ENCODE measurements at places on chromosomes 7 and 10.
A peak's percentile ranks its signal among the peaks of the same experiment; 100 is the strongest.

DNA sequence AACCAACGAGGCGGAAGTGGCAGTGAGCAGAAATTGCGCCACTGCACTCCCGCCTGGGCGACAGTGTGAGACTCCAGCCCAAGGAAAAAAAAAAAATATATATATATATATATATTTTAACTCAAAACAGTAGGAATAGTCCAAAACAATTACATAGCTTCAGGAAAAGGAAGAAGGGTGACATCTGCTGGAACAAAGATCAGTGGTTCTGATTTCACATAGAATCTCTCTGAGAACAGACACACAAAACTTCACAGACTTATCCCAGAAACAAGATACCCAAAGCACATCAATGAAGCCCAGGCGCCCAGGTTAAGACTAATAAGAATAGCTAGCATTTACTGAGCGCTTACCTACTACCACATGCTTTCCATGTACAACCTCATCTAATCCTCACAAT, 45.0 kb downstream of the DNMBP start:
- no peak for DNase-seq

GRCh38 chr7:265998-266850, 23.7 kb upstream of the FOXL3 start:
- no peak for DNase-seq

GRCh38 chr7:156397249-156397648, 243.3 kb upstream of the RNF32 start:
- DNase-seq = no peak

GRCh38 chr7:12210179-12211053, 678 bp upstream of the TMEM106B start:
- no peak for DNase-seq

DNA sequence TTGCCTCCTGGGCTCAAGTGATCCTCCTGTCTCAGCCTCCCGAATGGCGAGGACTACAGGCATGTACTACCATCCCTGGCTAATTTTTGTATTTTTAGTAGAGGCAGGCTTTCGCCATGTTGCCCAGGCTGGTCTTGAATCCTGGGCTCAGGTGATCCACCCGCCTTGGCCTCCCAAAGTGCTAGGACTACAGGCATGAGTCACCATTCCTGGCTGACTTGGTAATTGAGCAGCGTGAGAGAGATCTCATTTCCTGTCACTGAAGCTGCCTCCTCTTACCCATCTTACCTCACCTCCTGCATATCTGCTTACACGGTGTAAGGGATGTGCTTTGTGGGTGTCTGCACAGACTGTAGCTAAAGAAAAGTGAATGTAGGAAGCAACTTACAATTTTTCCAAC, 9.7 kb downstream of the IFIT3 start:
- peak; percentile 58 for DNase-seq

GRCh38 chr7:100367251-100367620, 6.1 kb upstream of the PILRA start:
- DNase-seq = no peak

DNA sequence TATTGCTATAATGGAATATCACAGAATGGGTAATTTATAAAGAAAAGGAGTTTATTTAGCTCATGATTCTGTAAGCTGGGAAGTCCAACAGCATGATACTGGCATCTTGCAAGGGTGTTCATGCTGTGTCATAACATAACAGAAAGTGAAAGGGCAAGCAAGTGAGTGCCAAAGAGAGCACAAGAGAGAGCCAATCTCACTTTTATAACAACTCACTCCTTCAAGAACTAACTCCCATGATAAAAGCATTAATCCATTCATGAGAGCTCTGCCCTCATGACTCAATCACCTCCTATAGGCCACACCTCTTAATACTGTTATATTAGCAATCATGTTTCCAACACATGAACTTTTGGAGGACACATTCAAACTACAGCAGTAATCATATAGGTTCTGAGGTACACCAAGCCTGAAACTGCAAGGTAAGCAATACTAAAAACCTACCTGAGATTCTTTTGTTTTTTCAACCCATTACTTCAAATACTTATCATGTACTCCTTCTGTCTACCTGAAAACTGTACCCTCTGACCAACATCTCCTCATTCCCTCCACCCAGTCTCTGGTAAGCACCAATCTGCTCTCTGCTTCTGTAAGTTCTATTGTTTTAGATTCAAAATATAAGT, 219.7 kb downstream of the MTERF1 start:
- DNase-seq = no peak

DNA sequence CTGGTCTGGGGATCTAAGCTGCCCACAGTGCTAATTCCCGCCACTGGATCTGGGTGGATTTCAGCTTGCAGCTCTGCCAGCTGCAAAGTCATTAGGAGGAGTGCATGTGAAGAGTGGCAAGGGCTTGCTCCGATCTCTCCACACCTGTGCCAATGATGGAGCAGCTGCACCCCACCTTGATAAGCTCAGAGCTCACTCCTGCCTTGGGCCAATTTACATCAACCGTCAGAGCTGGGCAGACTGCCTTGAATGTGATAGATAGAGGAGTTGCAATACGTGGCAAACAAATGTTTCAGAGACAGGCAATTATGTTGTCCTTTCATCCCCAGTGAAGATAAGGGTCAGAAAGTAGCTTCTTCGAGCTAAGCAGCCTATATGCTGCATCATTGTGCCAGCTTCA, 379.9 kb downstream of the SH2D4B start:
- no peak for DNase-seq

GRCh38 chr10:62341419-62341818, 32.8 kb upstream of the ZNF365 start:
- DNase-seq = no peak

GRCh38 chr10:14450041-14450491, 119.3 kb upstream of the FRMD4A start:
- no peak for DNase-seq

GRCh38 chr10:4647109-4647785, 178.8 kb upstream of the AKR1E2 start:
- DNase-seq = no peak

- no peak for DNase-seq
Observed at GRCh38 chr7:5302577-5302976, 19.8 kb downstream of the SLC29A4 start.

DNA sequence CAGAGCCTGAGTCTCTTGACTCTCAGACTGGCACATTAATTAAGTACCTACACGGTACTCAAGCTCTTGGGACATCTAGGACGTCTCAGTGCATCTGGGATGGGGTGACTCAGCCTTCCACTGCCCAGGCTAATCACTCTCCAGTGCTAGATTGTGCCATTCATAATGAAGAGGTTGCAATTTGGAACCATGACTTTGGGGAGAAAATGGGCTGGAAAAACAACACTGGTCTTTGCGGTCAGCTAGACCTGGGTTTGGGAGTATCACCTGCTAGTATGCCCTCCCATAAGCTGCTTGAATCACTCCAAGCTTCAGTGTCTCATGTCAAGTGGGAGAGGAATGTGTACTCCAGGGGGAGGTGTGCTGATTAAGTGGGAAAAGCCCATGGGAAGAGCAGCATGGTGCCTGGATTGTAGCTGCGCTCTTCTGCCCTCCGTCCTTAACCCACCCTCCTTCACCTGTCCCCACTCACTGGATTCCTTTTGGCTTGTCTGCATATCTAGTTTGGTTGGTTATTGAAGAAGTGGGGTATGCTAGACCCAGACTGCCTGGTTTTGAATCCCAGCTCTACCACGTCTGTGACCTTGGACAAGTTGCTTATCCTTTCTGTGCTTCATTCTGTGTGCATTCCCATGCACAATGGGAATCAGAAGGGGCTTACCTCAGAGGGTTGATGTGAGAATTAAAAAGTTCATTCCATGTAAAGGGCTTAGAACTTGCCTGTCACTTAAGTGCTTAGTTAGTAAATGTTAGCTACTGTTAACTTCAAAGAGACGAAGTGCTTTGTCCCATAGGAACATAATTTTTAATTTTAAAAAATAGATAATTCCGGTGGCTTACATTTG, 3.8 kb downstream of the NFE2L3 start:
- no peak for DNase-seq

- DNase-seq = no peak
Observed at GRCh38 chr7:76337147-76337546, 21.6 kb downstream of the YWHAG start.

DNA sequence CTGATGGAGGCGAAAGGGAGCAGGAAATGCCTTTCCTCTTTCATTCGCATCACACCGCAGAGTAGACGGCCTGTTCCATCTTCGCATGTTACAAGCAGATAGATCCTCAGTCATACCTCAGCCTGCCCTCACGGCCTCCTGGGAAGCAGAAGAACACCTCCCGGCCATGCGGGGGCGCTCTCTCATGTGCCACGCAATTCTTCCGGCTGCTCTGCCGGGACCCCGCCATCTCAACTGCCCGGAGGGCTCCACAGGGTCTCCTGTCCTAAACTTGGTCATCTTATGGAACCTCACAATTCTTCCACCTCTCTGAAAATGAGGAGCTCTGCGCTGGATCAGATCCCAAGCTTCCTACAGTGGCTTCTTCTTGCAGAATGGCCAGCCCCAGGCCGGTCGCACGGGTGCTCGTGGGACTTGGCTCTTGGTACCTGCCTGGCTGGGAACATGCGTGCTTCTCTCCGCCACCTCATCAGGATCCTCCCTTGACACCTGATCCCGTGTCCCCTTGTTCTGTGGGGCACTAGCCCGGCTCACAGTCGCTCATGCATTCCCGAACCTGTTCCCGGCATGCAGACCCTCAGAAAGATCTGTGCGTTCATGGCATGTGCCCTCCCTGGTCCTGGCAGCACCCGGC, 262.8 kb upstream of the SHH start:
- no peak for DNase-seq

- no peak for DNase-seq
Observed at GRCh38 chr7:95684037-95684436, 87.7 kb upstream of the PDK4 start.

DNA sequence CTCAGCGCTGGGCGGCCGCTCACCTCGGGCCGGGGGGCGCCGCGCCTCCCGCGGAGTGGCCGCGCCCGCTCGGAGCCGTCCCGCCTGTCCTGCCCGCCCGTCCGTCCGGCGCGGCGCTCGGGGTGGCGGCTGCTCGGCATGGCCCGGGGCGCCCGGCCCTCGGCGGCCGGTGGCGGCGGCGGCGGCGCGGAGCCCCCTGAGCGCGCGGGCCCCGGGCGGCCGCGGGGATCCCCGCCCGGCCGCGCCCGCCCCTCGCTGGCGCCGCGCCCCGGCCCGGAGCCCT, 338 bp downstream of the SDK1 start:
- DNase-seq = no peak

GRCh38 chr10:126208726-126209302, 179.5 kb downstream of the ADAM12 start:
- DNase-seq = no peak

DNA sequence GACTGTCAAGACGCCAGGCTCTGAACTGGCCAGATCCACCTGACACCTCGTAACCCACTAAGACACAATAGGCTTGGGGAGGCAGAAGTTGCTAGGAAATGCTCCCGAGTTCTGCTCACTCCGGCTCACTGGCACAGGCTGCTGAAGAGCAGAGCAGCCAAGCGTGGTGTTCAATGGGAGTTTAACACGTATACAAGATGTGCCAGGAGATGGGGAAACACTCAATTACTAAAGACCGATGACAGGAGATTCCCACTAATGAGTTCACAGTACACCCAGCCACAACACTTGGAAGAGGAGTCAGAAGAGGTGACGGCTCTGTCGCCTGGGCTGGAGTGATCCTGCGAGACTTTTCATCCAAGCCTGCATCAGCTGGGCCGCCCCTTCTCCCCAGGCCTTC, 303.4 kb downstream of the GFRA1 start:
- no peak for DNase-seq

GRCh38 chr7:37476428-37476827, 27.8 kb upstream of the ELMO1 start:
- no peak for DNase-seq

DNA sequence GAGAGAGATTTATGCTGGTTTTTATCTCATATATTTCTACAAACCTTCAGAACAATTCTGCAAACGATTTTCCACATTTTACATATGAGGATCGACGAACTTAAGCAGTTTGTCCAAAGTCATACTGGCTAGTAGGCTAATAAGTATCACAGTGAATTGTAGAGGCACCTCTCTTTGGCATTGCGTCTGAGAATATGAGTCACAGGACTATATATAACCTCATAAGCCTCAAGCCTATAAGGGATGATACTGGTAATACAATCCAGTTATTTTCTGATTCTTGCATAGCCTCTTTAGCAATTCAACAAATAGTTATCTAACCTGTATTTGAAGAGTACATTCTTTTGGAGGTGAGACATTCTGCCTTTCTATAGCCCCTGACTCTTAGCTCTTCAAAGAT, 129.8 kb downstream of the GPR158 start:
- DNase-seq = no peak

GRCh38 chr10:118979661-118980060, 49.9 kb upstream of the NANOS1 start:
- DNase-seq = no peak

- DNase-seq = no peak
Observed at GRCh38 chr7:8389593-8390261, 43.7 kb upstream of the NXPH1 start.

GRCh38 chr7:24911213-24911603, 68.8 kb downstream of the OSBPL3 start:
- DNase-seq = peak; percentile 66

DNA sequence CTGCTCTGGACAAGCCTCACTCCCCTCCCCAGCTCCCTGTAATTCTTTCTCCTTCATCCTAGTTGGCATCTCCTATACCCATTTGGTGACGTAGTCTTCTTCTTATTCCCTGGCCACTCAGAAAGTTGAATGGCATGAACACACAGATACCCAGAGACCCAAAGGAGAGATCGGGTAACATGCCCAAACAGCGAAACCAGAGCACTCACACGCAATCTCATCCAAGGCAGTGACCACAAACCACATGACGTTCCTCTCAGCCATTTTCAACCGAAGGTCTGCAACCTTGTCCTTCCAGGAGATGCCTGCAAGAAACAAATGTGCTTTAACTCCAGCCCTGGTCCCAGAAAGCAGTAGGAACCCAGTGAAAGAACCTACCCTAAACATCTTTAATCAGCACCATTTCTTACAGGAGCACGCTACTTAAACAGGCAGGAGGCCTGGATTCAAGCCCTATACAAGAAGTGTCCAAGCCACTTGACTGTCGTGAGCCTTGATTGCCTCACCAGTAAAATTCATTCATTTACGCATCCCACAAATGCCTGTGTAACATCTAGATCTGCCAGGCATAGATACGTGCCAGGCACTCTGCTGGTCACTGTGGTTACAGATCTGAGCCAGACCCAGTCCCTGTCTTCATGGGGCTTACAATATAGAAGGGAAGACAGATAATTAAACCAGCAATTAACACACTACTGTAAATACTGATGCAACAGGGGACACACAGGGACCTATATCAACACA, 37.1 kb downstream of the XPNPEP1 start:
- no peak for DNase-seq

- no peak for DNase-seq
Observed at GRCh38 chr10:78972160-78972946, 96.4 kb upstream of the ZMIZ1 start.

DNA sequence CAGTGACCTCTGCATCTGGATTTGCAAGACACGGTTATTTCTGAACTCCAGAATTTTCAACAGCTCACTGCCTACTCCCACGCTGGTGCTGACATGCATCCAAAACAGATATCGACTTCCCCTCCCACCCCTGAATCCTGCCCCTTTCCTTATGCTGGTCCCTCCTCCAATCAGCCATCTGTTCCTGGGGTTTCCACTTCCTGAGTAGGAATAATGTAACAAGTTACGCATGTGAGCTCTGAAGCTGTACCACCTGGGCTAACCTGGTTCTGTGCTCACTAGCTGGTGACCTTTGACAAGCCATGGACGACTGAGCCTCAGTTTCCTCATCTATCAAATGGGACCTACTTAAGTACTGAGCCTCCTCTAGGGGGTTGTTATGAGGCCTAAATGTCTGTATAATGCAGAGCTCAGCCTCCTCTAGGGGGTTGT, 1.7 kb upstream of the NCAPG2 start:
- DNase-seq = no peak

GRCh38 chr10:27241010-27241651, 534 bp upstream of the ACBD5 start:
- peak; percentile 58 for DNase-seq

Data from activated CD8-positive, alpha-beta T cell treated with anti-CD3 and anti-CD28 coated beads, Interleukin-2, amount 10 ng/mL, durations not matched to agents 7 days and 5 days (primary cell).